Myocyte (in vitro differentiated cells): ENCODE measurements at places on chromosomes 6 and 20.
A peak's percentile ranks its signal among the peaks of the same experiment; 100 is the strongest.

DNA sequence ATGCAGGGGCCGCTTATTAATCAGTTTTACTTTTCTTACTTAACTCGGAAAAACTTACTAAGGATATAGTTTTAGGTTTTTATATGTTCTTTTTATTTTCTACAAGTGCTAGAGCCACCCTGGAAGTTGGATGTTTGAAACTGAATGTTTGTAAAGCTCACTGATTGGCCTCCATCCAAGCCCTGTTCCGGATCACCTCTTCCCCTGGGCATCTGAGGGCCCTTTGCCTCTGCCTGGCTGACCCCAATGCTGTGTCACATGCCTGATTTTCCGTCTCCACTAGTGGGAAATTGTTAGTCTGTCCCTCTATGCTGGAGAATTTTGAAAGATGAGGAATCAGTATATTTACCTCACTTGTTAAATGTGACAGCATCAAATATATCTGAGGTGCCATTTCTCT, 79.3 kb downstream of the SLC35F1 start:
- DNase-seq, result no peak

DNA sequence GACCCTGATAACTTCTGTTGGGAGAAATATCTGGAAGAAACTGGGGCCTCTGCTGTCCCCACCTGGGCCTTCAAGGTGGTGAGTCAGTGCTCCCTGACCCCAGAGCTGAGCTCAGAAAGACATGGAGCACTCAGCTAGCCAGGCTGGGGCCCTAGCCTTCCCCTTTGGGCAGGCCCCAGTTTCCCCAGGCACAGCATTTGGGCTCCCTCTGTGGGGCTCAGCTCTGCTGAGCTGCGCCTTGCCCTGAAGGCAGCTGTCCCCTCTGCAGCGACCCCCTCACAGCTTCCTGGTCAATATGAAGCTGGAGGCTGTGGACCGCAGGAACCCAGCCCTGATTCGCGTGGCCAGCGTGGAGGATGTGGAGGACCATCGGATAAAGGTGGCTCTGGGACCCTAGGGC, 24.8 kb upstream of the SGK2 start:
- DNase-seq, result no peak

GRCh38 chr6:90678049-90678779, 91.3 kb upstream of the MAP3K7 start:
- DNase-seq, result no peak

GRCh38 chr20:23156170-23156841, 70.2 kb upstream of the CD93 start:
- DNase-seq, result peak; percentile 87

- DNase-seq, result no peak
These were observed 109.3 kb downstream of the IPCEF1 start for GRCh38 chr6:154247119-154247861.

- peak; percentile 49 for DNase-seq
These were observed 19.5 kb upstream of the RALGAPA2 start for GRCh38 chr20:20731945-20732296.

- DNase-seq, result peak; percentile 60
These were observed 11.3 kb upstream of the PKHD1 start for GRCh38 chr6:52098721-52099120.

DNA sequence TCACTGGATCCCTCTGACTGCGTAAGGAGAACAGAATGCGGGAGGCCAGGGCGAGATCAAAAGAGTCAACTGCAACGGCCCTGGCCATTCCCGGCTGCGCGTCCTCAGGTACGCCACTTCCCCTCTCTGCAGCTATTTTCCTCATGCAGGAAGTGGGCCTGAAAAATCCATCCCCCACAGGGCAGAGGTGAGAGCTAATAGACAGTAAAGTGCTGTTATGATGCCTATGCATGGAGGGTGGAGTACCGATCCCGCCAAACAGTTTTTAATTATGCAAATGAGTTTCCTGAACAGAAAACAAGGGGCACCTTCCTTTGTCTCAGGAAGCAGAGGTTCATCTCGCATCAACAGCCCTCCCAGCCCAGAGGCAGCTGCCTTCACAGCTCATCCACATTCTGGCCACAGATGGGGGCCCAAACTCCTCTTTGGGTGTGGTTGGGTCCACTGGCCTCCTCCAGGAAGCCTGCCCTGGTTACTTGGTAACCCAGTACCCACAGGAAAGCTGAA, 9.3 kb downstream of the PREX1 start:
- DNase-seq, result no peak

DNA sequence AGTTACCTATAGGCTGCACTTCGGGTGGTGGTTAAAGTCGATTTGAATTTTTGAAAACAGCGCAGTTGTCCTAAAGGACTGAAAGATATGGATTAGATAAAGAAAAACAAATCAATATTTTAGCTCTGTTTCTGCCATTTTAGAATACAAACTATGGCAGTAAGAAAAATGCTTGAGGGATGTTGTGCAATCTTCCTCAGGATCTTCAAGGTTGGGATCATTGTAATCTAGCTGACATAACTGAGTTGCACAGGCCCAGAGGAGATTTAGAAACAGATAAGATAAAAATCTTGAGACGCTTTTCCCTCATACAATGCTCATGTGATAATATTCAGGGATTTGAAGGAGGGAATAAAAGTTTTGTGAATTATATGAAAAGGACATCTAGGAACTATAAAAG, 926 bp downstream of the PEX3 start:
- DNase-seq, result no peak
